Activated CD4-positive, alpha-beta T cell treated with anti-CD3 and anti-CD28 coated beads for 4 hours (primary cell): ENCODE measurements at places on chromosomes 11 and 22.

GRCh38 chr11:96200243-96200642, 142.8 kb downstream of the MAML2 start:
- DNase-seq, result no peak

- DNase-seq, result no peak
These were observed 15.0 kb upstream of the CYP2R1 start for GRCh38 chr11:14906993-14907392.

- DNase-seq, result no peak
These were observed 205.1 kb upstream of the CADM1 start for GRCh38 chr11:115709297-115709696.

GRCh38 chr11:9581556-9582161, 8.2 kb downstream of the WEE1 start:
- DNase-seq, result no peak

DNA sequence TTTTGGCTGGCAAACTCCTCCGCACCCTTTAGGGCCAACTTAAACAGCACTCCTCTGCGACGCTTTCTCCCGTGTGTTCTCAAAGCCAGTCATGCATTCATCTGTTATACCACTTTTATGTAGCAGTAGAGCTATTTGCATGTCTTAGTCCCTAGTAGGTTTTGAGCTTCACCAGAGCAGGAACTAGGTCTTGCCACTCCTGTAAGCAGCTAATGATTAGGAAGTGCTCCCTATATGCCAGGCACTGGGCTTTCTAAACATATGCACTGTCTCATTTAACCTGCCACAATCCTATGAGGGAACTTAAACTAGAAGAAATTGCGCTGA, 180.8 kb downstream of the DBX1 start:
- DNase-seq, result no peak

DNA sequence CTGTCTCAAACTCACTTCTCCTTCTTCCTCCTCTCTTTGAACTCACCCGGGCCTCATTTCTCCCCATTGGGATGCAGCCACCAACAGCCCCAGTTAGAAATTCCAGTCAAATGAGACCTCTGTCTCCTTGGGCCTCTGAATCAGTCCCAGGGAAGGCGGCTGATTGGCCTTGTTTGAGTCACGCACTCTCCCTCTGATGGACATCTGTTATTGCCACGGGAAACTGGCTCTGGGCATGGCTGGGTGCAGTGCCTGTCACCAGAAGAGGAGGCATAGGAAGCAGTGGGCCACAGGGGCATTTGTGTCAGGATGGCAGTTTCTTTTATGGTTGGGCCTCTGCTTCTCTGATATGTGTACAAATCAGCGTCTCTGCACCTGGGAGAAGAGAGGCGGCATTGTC, 9.6 kb upstream of the WNT11 start:
- DNase-seq, result no peak

DNA sequence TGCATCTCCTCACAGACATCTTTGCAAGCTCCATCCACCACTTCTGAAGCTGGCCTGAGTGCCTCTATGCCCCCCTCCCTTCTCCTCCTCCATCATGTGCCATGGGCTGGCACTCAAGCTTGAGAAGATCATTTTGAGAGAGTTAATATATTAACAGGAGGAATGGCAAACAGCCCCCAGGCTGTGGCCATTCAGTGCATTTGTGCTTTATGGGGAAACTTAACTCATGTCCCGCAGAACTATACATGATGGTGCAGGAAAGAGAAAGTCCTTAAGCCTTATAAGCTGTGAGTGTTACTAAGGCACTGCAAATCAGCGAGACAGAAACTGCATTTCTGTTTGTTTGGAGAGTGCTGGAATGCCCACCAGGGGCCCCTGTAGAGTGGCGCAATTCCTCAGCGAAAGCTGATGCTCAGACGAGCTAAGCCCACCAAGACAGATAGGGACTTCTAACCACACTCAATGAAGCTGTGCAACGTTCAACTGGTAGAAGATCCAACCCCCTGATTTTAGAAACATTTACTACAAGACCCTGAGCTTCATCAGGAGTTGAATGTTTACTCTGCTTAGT, 26.8 kb upstream of the PHLDA2 start:
- no peak for DNase-seq

DNA sequence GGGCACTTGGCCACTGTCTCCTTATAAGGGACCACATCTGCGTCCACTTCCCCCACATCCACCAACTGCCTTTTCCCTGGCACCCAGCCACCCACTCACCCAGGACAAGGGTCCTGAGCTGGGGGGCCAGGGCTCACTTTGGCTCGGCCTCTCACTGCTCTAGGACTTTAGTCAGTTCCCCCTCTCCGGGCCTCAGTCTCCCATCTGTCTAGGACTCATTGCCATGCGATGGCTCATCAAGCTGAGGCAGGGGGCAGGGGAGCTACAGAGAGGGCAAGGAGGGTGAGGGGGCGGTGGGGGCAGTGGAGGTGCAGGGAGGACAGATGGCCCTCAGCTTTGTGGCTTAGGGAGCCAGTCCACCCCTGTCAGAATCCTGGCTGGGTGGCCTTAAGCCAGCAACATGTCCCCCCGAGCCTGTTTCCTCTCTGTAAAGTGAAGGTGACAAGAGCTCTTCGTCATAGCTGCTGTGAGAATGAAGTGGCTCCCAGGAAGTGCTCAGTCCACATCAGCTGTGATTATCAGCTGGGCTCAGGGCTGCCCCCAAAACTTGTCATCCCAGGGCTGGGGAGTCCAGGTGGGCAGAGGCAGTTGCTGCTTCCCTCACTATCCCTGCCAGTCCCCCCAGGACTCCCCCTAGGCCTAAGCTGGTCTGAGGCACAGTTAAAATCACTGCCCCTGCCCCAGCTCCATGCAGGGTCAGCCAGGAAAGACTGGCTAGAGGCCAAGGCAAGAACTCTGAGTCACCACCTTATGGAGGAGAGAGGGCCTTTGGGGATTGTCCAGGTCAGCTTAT, 14.9 kb downstream of the RAC2 start:
- DNase-seq, result no peak

DNA sequence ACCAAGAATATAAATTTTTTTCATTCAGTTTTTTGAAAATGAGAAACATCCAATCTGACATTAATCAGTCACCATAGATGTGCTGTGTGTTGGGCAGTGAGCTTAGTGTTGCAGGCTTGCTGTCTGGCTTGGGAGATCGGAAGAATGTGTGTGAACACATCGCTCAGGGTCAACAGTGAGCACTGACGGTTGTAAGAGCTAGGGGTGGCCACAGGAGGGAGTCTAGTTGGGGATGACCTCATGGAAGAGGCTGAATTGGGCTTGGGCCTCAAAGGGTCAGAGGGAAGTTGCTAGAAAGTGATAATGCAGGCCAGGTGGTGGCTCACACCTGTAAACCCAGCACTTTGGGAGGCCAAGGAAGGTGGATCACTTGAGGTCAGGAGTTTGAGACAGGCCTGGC, 375.4 kb downstream of the DDX10 start:
- DNase-seq, result no peak

GRCh38 chr22:42905702-42906183, 48.7 kb upstream of the ARFGAP3 start:
- no peak for DNase-seq

- DNase-seq, result no peak
These were observed 282 bp downstream of the MPPED2 start for GRCh38 chr11:30585892-30586250.

GRCh38 chr22:20724676-20725454, 49.0 kb upstream of the SERPIND1 start:
- DNase-seq, result no peak

DNA sequence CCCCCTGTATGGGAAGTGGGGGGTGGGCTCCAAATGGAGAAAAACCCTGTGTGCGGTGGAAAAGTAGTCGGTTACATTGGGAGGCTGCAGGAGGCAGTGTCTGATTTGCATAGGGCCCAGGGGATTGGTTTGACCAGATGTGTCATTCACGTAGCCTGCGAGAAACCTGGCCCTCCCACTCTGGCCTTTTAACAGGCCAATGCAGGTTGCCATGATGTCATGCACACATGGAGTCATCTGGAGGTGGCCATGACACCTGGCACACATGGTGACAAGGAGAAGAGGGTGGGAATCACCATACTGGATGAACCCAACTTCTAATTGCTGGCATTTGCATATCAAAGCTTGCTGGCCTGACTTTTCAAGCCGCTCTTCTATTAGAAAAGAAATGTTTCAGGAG, 50.6 kb downstream of the FAM181B start:
- no peak for DNase-seq

GRCh38 chr11:36501236-36501635, 8.8 kb downstream of the TRAF6 start:
- DNase-seq, result no peak

DNA sequence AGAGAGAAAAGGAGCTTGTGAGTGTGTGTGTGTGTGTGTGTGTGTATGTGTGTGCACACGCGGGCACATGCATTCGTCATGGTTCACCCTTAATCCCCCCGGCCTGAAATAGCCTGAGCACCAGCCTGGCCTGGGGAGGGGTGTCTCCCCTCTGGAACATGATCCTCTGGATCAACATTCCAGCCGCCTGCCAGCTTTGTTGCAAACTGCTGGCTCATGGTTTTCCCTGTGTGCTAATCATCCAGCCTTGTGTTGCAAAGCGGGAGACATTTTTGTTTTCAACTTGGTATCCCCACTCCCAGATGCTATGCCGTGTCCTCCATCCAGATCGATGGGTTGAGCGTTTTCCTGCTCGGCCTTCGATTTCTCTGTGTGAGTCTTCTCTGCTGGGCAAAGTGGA, 94.3 kb downstream of the FEZ1 start:
- DNase-seq, result no peak

GRCh38 chr11:128511712-128512111, 75.6 kb downstream of the ETS1 start:
- DNase-seq, result no peak

- DNase-seq, result no peak
These were observed 62.8 kb downstream of the INSC start for GRCh38 chr11:15177491-15177890.

GRCh38 chr22:44368611-44369292, 56.0 kb upstream of the SHISAL1 start:
- DNase-seq, result no peak
